Activated CD4-positive, alpha-beta T cell treated with anti-CD3 and anti-CD28 coated beads for 36 hours (primary cell): ENCODE measurements at places on chromosomes 7 and 10. TPM values are rescaled to one million over a fixed set of nuclear protein-coding genes. Genes with fewer than 3 reads are reported as not detected.

The ZNF800 gene
- total RNA-seq, result 27.5 TPM

DNA sequence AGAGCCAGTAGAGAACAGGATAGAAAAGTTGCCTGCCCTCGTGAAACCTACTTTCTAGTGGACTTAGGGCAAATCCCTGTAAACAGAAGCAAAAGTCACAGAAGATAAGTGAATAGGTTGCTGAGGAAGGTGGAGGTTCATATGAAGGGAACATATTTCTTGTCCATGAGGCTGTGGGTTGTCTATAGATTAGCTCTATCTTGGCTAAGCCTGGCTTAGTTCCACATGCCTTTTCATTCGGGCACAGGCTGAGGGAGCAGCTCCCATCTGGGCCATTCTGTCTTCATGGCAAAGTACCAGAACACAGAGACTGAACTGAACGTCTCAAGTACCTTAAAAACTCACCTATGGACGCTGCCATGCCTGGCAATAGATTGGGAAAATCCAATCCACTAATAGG lies 45.3 kb downstream of the BZW2 start:
- DNase-seq, result no peak

The SDK1 gene
- total RNA-seq, result 1.9 TPM

DNA sequence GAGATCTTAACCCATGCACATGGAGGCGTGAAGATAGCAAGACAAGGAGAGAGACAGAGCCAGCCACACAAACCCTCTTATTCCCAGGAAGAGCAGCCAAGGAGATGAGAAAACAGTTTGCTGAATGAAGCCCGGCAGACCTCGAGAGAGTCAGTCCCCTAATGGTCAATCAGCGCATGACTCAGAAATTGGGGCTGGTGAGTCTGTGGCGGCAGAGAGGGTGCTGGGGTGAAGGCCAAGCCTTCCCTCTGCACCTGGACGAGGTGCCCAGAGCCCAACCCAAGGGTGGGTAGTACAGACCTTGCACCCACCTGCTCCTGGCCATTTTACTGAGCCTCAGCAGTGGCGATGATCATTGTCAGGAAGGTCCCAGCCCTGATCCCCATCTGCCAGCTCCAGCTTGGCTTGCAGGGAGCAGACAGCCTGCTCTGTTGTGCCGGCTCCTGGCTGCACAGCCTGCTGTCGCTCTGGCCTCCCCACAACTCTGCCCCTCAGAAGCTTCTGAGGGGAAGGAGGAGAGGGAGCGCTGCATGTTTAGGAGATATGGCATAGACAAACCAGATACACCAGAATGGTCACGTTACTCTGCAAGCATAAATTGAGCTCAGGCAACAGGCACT lies 256.6 kb downstream of the RPS24 start:
- no peak for DNase-seq

GRCh38 chr7:48040944-48041652 lies 5.8 kb downstream of the C7orf57 start:
- no peak for DNase-seq

The PDE1C gene
- total RNA-seq, result not detected

GRCh38 chr7:41113719-41114118 lies 589.2 kb downstream of the INHBA start:
- no peak for DNase-seq

DNA sequence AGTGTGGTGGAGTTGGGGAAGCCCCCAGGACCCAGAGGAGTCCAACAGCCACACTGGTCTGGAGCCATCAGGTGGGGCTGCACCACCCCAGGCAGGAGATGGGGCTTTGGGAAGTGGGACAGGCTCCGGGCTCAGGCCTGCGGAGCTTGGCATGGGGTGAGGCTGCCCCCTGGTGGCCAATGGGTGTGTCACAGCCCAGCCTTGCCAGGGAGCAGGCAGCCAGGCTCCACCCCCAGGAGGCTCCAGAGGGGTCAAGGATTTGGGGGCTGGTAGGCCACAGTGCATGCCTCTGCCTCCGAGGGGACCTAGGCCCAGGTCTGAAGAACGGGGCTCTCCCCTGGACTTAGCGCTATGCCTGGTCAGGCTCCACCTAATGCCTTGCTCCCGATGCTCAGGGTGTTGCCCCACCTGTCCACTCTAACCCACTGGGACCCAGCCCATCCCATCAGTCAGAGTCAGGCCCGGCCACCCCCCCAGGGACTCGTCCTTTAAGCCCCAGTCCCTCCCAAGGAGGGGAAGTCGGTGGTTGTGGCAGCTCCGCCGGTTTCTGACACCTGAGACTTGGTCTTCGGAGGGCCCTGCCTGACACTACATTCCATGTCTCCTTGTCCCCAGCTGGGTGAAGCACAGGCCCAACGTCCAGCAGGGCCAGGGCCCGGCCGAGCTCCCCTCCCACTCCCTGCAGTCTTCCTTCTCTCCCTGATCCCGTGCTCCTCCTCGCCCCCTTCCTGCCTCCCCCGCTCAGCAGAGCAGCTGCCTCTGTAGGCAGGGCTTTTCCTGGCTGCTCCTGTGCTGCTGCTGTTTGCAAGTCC lies 11.3 kb upstream of the SAMD8 start:
- DNase-seq, result peak; percentile 90

GRCh38 chr7:24862461-24862860 lies 105.2 kb upstream of the GSDME start:
- no peak for DNase-seq

DNA sequence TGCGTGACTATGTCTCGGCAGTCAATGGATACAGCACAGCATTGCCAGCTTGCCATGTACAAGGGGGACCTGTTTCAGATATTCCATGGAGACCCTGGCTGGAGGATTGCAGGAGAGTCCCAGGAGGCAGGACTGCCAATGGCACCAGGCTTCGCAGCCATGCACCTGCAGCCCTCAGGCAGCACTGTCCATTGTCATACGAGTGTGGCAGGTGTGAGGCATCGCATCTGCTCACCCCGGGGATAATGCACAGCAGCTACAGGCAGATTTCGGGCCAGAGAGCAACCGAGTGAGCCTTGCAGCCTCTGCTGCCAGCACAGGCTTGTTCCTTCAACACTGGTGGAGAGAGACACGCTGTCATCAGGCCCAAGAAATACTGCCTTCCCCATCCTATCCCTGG lies 415.1 kb downstream of the PAXIP1 start:
- no peak for DNase-seq

- no peak for DNase-seq
Observed at GRCh38 chr10:71502851-71503250, 106.1 kb downstream of the CDH23 start.

DNA sequence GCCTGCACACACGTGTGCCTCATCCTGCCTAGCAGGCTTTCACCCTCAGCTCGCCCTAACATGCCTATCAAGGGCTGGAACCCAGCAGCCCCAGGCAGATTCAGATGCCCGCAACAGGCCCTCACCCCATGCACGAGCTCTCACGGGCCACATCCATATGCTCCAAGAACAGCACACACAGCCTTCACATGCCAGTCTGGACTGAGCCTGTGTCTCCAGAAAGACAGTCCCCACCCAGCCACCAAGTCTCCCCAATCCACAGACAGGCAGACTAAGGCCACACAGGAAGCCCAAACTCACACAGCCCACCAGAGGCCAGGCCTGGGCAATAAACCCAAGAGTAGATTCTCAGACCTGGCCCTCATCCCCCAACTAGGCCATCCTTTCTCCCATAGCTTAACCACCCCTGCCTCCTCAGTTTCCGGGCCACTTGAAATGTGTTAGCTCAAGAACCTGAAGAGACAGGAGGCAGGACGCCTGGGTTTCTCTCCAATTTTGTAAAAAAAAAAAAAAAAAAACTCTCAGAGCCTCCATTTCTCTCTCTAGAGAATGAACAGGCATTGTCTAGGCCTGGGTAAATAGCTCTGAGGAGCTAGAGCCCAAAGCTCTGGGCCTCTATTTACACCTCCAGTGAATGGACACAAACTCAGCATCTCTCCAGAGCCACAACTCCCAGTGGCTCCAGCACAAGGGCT lies 6.8 kb downstream of the LDB1 start:
- DNase-seq, result peak; percentile 45

The PAPOLB gene
- total RNA-seq, result not detected

DNA sequence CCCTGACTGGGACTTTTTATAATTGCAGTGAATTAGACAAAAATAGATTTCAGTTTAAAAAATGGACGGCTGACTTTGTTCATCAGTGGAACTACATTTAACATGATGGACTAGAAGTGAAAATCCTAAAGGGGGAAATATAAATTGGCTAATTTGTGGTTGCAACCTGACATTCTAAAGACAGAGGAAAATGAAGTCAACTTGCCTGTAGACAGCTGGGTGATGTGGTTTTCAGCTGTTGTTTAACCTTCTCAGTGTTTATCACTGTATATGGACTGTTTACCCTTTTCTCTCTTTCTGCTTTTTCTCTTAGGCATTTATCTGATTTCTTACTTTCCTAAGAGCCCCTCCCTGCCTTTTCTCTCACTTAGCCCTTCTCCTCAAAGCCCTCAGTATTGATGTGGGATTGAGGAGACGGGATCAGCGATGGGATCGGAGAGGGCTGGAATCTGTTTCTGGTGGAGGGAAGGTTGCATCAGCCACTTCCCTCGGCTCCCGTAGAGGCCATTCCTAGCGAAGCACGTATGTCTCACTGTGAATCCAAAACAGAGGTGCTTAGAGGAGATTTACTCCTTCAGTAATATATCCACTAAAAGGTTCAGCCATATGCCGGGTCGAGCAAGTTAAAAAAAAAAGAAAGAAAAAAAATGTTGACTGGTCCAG lies 109.0 kb upstream of the KLF6 start:
- DNase-seq, result no peak

- no peak for DNase-seq
Observed at GRCh38 chr10:27792216-27792615, 46.6 kb upstream of the MKX start.

The OR6V1 gene
- not detected for total RNA-seq

The ANKMY2 gene
- 9.0 TPM for total RNA-seq

- DNase-seq, result peak; percentile 84
Observed at GRCh38 chr10:110357252-110357780, 52.6 kb upstream of the SMNDC1 start.

- peak; percentile 16 for DNase-seq
Observed at GRCh38 chr7:48497521-48497920, 326.3 kb downstream of the ABCA13 start.

GRCh38 chr10:70523057-70523456 lies 44.5 kb downstream of the PALD1 start:
- no peak for DNase-seq

DNA sequence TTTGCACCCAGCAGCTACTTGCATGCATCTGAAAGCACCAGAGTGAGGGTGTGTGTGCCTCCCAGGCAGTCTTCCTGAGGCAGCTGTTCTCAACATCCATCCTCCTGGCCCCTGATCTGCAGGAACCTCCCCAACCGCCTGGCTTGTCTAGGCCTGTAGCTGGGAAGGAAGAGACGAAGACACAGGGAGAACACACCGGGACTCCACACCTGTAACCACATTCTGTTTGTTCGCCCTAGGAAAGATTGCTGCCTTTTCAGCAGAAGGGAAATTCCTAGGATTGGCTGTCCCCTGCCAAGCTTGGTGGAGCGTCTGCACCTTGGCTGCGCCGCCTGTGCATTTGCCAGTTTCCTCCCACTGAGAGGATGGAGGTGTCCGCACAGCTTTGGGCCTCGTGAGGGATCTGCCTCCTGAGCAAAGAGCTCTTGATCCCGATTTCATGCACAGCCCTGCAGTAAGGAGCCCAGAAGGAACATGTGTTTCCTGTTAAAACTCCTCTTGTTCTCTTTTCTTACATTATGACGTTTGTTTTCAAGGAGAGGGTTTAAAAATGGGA lies 154.6 kb downstream of the TPST1 start:
- DNase-seq, result no peak

DNA sequence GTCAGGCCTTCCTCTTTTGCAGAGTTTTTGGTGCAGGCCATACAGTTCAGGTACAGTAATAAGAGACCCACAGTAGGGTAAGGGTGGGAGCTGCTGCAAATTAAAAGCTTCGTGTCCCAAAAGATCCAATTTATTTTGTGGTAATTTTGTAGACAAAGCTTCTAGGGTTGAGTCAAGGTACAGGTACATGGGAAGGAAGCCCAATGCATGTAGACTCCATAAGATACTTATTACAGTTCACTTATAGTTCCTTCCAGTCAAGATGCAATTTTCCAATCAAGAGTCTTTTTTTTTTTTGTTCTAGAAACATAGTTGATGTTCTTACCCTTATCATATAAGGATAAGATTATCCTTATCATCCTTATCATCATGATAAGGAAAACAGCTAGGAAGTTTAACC lies at the start of gene TAS2R4:
Gene TAS2R4 (plus strand): TSS at position 301 of the 400 bp plus-strand sequence. CDS start 1,815 bp downstream, outside the sequence.
- no peak for DNase-seq

The MYH16 gene
- not detected for total RNA-seq

DNA sequence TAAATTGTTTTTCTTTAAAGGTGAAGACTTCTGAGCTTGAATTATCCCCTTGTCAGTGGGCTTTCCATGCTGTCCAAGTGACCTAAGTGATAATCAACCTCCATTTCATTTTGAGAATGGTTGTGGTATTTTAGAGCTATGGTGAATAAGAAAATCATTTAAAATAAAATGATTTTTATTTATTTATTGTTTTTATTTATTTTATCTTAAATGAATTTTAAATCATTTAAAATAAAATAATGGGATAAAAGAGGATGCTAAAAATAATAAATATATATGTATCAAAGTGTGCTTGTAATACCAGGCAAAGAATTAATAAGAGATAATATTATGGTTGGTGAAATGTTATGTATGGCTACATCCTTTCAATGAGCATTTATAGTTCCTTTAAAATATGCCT lies 24.5 kb downstream of the CAV1 start:
- no peak for DNase-seq

DNA sequence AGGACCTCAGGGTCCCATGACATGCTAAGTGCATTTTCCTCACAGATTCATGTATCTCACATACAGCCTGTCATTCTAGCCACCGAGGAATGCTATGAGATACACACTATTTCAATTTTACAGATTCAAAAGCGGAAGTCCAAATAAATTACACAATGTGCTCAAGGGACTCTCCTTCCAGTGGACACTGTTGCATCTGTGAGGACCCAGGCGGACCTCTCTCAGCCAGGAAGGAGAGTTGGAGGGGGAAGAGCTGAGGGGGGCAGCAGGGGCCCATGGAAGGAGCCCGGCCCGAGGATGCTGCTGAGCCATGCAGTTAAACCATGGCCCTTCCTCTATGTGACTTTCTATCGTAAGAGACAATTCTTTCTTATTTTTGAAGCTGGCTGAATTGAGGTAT lies 93.6 kb downstream of the VOPP1 start:
- DNase-seq, result no peak

GRCh38 chr10:97063983-97064837 lies 121.5 kb downstream of the SLIT1 start:
- no peak for DNase-seq

The AEBP1 gene
- 18.2 TPM for total RNA-seq

The PON1 gene
- not detected for total RNA-seq

DNA sequence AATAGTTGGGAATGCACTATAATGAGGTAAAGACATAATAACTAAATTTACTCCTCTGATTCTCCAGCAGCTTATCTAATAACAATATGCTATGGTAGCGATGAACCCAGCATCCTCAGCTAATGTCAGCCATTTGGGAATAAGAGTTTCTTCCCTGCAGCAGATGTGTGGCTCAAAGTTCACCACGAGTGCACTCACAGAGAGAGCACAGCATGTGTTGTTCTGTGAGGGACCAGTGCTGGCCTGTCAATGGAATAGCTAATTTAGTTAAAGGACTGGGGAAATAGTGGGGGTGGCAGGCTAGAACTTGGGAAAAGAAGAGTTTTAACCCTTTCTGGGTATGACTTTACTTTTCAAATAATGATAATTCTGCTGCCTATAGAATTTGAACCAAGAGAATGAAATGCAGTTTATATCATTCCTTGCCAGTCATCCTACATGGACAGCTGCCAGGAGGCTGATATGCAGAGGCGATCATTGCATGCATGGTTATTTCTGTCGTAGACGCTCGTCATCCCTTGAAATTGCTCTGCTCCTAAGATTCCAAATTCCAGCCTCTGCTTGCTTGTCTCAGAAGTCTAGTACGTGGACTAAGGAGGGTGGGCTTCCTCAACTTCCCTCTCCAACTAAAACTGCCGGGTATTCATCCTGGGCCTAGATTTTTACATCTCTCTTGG lies 355.6 kb downstream of the RNLS start:
- DNase-seq, result no peak
